ENCODE measurements at places on chromosomes 2 and 18.

- DNase-seq: no peak
Measured at GRCh38 chr18:70046796-70047195, 99.1 kb upstream of the CD226 start.

DNA sequence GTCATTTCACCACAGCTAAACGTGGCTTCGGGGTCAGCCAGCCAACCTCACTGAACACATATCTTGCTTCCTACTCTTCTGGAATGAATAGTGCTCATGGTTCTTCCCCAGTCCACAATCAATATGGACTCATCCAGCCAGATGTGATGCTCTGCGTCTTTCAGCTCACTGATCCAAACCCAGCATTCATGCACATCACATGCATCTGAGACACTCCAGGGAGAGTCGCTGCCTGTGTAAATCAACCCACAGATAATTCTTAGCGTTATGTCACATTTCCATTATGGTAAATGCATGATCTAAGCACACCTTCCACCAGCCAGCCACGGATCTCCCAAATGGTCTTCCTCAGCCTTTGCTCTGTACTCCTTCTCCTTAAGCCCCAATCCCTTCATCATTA is 306.7 kb upstream of the CHAC2 start:
- DNase-seq: no peak

- DNase-seq: no peak
Measured at GRCh38 chr2:84823788-84824187, 57.1 kb downstream of the TRABD2A start.

- peak; percentile 44 for DNase-seq
Measured at GRCh38 chr2:18067588-18068384, 189.3 kb downstream of the KCNS3 start.

- no peak for DNase-seq
Measured at GRCh38 chr18:57833441-57834101, 30.5 kb upstream of the ATP8B1 start.

- no peak for DNase-seq
Measured at GRCh38 chr18:9943311-9943710, 29.5 kb downstream of the VAPA start.

- DNase-seq: no peak
Measured at GRCh38 chr2:173175222-173175621, 99.6 kb downstream of the MAP3K20 start.

DNA sequence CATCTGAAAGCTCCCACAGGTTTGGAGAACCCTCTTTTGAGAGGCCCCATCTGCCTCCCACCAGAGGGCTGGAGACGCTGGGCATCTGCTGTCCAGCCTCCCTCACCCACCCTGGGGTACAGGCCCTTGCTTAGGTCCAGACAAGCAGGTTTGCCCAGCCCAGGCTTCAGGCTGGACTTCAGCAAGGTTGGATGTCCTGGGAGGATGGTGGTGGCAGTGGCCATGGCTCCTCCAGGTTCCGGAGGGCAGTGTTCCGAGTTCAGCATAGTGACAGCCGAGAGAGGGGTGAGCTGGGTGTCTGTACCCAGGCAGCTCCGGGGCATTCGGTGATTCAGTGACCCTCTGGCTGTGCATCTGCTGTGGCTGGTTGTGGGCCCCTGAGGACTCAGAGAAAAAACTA is 58.2 kb upstream of the HDAC4 start:
- no peak for DNase-seq

DNA sequence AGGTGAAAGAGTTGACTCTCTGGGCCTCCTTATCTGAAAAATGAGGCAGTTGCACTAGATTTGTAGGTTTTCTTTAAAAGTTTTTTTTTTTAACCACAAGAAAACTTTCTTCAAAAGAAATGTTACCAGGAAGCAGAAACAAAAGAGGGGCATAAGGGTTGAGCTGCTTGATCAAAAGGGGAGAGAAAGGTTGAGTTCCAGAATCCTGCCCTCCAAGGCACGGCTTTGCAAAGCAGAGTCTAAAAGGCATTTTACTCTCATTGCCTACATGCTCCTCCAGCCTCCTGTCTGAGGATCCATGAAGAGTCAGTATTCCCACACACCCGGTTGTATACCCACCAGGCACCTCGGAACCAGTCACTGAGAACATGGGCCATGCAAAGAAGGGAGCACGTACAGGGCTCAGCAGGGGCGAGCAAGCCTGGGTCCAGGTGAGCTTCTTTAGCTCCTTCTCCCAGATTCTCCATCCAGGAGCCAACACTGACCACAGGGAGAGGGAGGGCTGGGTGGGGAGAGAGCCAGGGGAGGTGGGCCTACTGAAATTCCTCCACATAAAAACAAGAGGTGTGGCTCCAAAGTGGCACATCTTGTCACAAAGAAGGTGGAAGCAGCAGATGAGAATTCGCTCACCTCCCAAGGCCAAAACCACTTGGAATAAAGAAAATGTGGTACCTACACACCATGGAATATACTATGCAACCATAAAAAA is 116.0 kb upstream of the EPC2 start:
- DNase-seq: no peak

GRCh38 chr2:75186821-75187220 is 12.5 kb downstream of the TACR1 start:
- DNase-seq: peak; percentile 57

DNA sequence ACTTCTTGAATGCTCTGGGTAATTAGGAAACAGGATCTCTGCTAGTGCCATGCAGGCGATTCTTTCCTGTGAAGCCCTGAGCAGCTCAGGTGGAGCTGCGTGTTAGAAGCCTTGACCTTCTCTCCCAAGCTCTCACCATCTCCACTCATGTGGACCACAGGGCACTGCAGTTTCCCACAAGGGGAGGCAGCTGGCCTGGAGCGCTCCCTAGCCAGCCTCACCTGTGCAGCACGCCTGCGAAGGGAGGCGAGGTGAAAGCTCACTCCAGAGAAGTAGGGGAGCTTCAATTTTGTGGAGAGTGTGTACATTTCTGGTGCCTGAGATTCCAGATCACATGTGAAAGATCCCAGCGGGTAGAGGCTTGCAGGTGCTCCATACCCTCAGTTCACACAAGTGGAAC is 11.1 kb upstream of the HES6 start:
- DNase-seq: no peak

DNA sequence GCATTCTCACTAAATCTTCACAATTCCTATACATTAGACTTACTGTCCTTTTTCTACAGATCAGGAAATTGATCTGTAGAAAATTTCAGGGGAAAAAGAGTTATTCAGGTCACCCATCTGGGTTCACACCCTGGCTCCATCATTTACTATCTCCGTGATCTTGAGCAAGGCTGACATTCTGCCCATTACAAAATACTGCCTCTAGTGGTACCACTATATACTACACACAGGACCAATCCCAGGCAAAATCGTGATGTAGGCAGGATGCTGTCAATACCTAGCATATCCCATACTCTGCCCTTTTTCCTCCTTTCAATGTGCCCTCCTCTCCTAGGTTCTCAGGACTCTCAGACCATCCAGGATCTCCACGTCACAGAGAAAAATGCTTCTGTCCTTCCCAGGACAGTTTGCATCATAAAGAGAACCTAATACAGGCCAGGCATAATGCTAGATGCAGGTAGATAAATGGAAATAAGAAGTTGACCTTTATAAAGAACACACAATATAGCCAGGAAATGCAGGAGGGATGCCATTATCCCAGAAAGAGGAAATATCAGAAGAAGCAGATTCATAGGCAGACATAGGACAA is 101.9 kb downstream of the CDH20 start:
- DNase-seq: no peak

DNA sequence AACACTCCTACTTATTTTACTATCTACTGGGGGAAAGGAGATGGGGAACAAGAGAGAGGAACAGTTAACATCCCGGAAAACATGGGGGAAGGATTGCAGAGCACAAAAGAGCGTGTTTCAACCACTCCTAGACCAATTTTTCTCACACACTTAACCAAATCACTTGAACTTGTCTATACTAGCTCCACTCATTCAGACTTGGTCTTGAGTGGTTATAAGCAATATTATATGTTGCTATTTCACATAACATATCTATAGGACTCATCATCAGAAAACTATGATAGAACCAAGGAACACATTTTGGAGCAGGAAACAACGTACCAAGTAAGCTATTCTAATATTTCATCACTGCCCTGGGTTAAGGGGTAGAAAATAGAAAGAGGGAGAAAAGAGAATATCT is 31.5 kb downstream of the SLC25A12 start:
- no peak for DNase-seq

GRCh38 chr18:11224153-11224552 is 74.8 kb upstream of the PIEZO2 start:
- DNase-seq: no peak

DNA sequence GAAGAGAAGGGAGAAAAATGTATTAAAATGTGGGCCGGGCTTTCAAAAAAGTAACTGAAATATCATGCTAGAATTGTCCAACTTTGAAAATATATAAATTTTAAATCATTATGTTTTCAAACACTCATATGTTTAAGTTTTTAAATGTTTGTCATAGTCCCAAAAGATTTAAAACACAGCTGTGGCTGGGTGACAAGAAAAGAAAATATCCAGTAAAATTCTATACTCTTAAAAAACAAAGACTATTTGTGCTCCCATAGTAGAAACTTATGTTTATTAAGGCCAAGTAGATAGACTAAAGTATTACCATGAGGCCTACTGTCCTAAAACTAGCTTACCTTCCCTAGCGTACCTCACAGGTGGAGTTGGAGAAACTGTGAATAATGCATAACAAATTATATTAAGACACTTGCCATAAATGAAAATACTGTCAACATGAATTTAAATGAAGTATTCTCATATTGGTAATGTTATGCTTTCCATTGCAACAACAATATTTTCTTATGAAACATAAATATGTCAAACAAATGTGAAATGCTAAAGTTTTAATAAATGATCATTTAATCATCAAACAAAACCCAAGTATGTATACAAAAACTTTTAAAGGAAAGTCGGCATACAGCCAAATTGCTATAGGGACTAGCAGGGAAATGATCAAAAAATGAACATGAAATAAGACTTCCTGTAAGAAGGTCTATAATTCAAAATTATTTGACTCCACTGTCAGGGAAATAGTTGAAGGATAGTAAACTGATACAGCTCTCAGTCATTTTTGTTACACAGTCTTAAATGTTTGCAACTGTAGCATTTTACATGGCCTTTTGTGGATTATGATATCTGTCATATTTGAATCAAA is 13.4 kb downstream of the MEIS1 start:
- DNase-seq: no peak

DNA sequence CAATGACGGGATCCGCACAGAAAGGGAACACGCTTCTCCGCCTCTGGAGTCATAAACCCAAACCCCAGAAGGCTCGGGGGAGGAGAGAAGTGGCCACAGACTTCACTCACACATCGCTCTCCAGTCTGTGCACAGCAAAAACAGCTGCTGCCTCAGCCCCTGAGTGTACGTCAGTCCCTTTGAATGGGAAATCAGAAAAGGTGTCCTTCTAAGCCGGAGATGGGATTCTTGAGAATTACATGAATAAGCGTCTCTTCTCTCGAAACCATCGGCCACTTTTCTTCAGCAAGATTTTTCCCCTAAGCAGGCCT is 78.3 kb downstream of the PDCL3 start:
- no peak for DNase-seq

GRCh38 chr2:233593201-233593600 is 24.2 kb upstream of the UGT1A8 start:
- DNase-seq: no peak

DNA sequence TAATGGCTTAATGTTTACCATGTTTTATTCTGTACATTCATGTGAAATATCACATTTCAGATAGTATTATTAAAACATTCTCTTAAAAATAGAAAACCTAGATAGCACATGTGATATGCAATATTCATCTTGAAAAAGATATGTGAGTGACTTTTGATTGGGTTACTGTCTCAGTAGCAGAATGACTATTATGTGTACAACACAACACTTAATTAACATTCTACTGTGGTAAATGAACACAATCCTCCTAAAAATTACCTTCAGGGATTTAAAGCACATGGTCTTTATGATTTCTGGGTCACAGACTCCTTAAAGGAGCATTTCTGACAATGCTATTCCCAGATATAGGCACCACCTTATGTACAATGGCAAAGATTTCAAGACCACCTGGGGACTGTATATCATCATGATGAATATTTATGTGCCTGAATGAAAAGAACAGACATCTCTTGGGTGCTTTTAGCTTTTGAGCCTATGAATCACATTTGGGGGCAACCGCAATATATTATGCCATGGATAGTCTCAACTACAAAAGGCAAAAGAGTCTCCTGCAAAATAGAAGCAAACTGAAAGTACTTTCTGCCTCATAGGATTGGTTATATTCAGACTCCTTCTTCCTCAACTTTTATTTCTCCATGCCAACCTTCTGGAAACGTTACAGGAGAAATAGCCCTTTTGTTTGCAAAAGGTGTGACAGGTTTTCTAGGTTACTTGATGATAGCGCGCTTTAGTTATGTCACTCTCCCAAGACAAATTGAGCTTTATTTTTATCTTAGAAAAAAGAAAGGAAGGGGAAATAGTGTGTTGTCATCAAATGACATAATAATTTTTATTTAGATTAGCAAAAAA is 259.0 kb downstream of the CALCRL start:
- DNase-seq: no peak

DNA sequence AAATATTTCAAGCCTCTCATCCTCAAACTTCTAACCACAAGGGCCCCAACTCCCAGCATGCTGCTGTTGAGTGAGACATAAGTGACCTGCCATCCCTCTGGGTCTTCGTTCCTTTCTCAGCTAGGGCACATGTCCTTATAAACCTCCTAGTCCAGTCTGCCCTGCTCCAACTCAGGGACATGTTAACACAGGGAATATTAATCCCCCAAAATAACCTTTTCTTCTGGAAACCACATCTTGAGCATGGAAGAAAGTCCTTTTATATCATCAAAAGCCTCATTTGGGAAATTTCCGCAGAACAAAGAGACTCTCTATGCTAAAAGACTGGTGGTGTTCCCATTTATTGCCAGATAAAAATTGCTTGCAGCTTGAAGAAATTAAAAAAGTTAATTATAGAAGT is 14.4 kb downstream of the TNP1 start:
- no peak for DNase-seq

GRCh38 chr2:74436111-74436805 is 5.5 kb downstream of the RTKN start:
- peak; percentile 18 for DNase-seq

GRCh38 chr2:241213041-241213440 is 24.6 kb downstream of the ANO7 start:
- no peak for DNase-seq

- peak; percentile 66 for DNase-seq
Measured at GRCh38 chr18:63373161-63373560, 6.2 kb upstream of the KDSR start.

GRCh38 chr2:85792783-85793441 is 39.1 kb downstream of the ATOH8 start:
- no peak for DNase-seq

All from right hindlimb (tissue), 1 donor.